ENCODE measurements at places on chromosomes 5 and 9.

- DNase-seq: no peak
Observed at GRCh38 chr5:123508441-123508840, 3.5 kb upstream of the CSNK1G3 start.

- DNase-seq: no peak
Observed at GRCh38 chr9:16869882-16870595, 431 bp downstream of the BNC2 start.

DNA sequence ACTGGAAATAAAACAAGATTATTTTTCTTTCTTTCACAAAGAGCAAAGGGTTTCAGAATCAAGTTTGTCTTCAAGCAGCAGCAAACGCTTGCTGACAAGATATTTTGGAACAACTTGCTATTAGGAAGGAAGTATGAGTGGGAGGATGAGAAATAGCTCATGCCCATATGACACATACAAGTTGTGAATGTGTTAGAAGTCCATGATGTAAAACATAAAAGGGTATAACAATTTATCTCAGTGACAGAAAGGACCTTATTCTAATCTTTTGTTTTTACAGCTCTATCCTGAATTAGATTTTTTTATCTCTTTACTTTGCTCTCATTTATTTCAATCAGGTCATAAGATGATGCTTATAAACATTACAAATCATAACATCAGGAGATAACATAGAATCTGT is 516.6 kb upstream of the MEF2C start:
- no peak for DNase-seq

GRCh38 chr9:88722753-88723152 is 187.8 kb downstream of the NXNL2 start:
- DNase-seq: peak; percentile 54

DNA sequence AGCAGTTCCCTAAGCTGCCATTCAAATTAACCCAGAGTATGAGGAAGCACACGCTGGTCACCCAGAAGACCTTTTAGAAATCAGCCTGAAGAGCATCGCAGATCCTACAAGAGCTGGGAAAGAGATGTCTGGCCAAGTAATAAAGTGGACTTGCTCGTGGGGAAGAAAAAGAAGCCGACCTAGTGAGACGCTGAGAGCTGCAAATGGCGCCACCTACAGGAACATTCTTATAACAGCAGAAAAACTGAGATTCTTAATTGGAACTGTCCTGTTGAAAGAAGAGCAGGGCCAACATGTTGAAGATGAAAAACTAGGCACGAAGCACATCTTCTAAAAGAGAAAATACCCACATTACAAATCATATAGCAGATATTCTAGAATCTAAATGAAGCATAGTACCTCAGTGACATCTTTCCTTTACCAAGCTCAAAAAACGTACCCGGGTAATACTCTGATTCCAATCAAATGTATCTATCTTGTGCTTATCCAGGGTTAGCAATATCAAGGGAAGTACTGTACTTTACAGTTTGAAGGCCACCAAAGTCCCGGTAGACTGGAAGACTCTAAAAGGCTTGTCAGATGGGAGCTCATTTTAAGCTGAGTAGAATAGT is 3.9 kb upstream of the GNAQ start:
- DNase-seq: peak; percentile 91

GRCh38 chr5:19986031-19986619 is 1.9 kb downstream of the CDH18 start:
- DNase-seq: no peak

GRCh38 chr9:2021731-2022130 is 6.6 kb downstream of the SMARCA2 start:
- no peak for DNase-seq

DNA sequence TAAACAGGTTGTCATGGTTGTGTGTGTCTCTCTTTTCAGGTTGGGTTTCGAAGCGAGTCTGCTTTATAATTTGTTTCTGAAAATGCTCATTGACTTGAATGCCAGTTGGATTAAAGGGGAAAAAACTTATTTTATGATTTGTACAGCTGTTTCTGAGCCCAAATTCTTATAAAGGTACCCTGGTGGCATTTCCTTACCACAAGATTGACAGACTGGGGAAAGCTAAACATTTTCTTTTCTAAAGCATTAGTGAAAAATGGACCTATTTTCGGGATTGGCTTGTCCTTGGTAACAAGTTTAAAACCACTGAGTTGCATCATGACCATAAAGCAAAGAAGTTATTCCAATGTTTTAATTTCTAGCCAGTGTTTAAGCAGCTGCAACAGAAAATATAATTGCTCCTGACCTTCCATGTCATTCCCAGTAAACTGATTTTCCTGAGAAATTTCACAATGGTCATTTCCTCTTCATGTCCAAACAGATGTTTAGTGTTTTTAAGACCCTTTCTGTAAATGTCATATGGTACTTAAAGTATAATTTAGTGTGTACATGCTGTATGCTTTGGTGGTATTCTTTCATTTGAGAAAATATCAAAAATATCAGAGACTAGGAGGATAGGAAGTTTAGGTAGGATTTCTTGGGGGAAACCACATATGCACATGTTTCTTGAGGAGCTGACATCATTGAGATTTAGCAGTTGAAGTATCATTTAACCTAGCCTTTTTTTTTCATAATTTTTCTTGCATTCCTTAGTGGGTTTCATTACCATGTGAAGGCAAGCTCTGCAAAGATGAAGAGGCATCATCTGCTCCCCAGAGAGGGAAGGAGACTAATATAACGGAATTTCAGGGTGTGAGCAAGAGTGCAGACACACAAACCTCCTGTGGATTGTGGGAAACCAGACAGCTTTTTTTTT is 667.1 kb upstream of the RGMB start:
- no peak for DNase-seq

DNA sequence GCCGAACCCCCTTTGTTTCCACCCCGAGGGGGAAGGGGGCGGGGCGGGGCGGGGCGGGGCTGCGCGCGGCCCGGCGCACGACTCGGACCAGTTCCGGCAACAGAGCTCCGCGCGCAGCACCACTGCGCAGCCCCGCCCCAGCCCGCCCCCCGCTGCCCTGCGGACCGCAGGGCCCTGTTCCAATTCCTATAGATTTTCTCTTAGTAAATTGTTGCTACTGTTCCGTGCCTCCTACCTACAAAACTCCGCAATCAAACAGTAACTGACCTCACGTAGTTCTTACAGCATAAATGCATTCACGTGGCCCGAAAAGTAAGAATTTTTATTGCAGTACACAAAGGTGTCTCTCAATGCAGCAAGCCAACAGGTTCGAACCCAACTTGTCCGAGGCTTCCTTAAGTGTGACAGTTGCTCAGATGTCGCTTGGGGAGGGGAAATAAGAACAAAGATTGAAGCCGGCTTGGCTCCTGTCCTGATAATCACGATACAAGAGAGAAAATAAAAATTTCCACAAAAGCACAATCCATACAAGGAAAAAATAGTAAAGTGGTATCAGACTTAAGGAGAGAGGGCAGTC is 1.2 kb upstream of the RNF38 start:
- DNase-seq: peak; percentile 47

DNA sequence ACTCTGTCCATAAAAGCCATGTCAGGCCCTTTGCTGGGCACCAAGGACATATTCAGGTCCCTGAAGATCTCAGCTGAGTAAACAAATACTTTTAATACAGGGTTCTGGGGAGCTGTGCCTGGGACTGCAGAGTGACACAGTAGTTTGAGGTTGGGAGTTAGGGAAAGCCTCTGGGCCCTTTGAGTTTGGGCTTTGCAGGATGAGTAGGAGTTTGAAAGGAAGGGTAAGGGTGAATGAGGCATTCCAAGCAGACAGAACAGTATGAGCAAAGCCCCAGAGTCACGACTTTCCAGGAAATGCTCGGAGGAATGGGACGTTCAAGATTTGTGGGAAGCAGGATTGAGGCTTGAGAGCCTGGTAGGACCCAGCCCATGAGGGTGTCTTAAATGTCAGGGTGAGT is 13.3 kb downstream of the CRB2 start:
- no peak for DNase-seq

DNA sequence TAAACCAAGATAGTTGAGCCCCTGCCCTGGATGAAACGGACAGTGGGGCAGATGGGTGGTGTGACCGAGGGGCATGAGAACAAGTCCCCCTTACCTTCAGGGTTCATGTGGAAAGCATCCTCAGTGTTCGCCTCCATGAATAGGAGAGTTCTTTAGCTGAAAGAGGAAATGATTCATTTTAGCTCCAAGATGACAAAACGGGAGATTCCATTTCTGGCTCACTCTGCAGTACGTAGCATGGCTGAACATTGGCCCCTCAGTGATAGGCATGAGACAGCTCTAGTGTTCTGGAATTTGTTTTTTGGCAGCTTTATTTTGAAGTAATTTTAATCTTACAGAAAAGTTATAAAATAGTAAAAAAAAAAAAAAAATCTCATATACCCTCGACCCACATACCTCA is 70.2 kb upstream of the AGXT2 start:
- DNase-seq: peak; percentile 77

DNA sequence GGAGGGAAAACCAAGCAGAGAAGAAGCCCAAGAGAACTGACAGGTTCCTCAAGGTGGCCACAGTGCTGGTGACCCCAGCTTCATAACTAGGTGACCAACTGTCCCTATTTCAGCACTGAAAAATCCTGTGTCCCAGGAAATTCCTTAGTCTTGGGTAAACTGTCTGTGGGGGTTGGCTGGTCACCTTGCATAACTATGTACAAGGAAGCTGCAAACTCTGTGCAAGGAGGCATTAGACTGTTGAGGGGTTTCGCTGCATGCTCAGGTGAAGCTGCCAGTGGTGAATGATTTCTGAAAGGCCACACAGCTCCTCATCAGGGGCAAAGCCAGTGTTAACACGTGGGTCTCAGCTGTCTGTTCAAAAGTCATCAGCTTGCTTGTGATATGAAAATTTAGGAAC is 36.9 kb downstream of the PCSK5 start:
- no peak for DNase-seq

- peak; percentile 49 for DNase-seq
Observed at GRCh38 chr9:806285-807156, 35.0 kb upstream of the DMRT1 start.

- no peak for DNase-seq
Observed at GRCh38 chr9:33331377-33331891, 41.1 kb downstream of the NFX1 start.

DNA sequence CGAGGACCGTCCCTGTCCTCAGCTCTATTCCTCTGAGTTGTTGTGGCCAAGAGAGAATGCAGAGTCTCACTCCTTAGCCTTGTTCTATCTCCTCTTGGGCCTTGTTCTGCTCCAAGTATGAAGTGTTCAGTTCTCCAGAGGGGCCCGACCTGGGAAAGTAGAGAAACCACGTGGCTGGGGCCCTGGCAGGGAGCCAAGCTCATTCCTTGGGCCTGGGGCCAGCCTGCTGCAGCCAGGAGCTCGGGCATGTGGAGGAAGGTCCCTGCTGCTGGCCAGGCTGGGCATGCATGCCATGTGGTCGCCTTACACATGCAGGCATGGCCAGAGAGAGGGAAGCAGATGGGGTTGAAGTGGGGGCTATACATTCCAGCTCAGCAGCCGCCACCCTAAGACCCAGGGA is 60.7 kb downstream of the COL27A1 start:
- no peak for DNase-seq

- no peak for DNase-seq
Observed at GRCh38 chr5:41985945-41986695, 61.0 kb downstream of the FBXO4 start.

DNA sequence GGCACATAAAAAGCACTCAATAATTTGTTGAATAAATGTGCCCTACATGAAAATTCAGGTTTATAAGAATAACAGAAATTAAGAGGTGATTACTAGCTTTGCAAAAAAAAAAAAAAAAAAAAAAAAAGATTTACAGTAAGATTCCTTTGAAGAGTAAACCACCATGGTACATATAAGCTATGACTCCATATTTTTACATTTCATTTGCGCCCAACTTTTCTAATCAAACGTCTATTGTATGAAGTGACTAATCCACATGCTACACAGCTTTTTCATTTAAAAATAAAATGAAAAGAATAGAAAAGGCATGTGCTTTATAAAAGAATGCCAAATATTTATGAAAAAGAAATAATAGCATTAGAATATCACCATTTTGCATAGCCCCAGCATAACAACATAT is at the start of gene PLAC8L1:
Gene PLAC8L1, minus strand, starts transcription at position 101 of the 400 bp plus-strand sequence. CDS start 1,266 bp downstream, outside the sequence.
- no peak for DNase-seq

DNA sequence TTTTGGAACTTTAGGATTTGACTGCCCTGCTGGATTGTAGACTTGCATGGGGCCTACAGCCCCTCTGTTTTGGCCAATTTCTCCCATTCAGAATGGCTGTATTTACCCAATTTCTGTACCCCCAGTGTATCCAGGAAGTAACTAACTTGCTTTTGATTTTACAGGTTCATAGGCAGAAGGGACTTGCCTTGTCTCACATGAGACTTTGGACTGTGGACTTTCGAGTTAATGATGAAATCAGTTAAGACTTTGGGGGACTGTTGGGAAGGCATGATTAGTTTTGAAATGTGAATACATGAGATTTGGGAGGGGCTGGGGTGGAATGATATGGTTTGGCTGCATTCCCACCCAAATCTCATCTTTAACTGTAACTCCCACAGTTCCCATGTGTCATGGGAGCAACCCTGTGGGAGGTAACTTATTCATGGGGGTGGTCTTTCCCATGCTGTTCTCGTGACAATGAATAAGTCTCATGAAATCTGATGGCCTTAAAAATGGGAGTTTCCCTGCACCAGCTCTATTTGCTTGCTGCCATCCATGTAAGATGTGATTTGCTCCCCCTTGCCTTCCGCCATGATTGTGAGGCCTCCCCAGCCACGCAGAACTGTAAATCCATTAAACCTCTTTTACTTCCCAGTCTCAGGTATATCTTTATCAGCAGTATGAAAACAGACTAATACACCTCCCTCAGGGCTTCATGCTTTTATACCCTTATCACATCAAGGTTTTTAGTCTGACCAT is 206.6 kb downstream of the DENND1A start:
- DNase-seq: no peak

DNA sequence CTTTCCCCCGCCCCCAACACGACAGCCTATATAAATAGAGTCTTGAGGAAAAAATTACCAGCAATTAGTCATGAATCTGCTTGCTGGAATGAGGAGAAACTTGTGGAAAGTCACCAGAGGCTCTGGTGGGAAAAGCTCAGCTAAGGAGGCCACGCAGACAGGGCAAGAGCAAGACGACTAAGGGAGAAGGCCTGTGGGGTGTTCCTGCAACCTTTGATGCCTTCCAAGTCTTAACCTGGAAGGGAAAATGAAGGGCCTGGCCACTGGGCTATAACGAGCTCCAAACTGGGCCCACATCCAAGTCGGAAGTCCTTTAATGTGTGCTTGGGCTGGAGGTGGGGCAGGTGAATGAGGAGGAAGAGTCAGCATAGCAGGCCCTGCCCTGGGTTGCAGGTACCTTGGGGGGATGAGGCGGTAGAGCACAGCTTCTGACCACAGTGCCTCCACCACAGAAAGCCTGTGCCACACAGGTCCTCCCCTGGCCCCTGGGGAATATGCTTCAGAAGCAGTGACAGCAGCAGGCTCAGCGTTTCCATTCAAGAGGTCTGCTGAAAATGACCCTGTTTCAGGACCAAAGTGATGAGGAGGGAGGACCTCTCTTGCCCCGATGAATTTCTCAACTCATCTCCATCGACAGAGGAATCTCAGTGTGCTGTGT is 92.8 kb upstream of the LRRTM2 start:
- DNase-seq: no peak

- DNase-seq: peak; percentile 19
Observed at GRCh38 chr9:38443181-38443580, 18.9 kb upstream of the IGFBPL1 start.

All from A172 (cell line).